GM12892 (cell line): ENCODE measurements at places on chromosomes 6 and 20.

- DNase-seq: no peak
These were observed 358.4 kb downstream of the CDH26 start for GRCh38 chr20:60316476-60317158.

DNA sequence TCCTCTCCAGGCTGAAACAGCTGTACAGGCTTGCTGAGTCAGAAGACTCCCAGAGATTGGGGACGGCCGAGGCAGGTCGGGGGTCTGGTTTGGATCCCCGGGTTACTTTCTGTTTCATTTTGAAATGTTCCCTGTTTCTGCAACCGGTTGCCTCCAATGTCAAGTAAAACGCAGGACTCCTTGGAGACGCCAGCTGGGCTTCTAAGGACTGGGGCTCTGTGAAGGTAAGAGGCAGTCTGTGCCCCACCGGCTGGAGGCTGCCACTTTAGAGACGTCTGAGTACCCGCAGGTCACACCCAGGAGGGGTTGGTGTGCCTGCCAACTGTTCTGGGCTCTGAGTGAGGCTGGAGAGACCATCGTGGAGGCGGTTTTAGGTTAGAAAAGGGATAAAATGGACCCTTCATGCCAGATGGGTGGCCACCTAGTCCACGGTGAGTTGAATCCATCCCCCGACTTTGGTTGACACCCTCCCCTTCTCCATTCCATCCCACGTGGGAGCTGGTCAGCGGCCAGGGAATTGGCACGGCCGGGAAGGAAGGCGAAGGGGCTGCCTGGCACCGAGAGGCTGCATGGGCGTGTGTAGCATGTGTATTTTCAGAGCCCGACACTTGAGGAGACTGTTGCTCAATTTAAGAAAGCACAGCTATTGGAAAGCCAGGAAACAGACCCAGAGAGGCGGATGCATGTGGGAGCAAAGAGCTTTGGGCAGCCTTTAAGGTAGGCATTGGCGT, 240.9 kb downstream of the PHACTR1 start:
- DNase-seq: peak; percentile 8

DNA sequence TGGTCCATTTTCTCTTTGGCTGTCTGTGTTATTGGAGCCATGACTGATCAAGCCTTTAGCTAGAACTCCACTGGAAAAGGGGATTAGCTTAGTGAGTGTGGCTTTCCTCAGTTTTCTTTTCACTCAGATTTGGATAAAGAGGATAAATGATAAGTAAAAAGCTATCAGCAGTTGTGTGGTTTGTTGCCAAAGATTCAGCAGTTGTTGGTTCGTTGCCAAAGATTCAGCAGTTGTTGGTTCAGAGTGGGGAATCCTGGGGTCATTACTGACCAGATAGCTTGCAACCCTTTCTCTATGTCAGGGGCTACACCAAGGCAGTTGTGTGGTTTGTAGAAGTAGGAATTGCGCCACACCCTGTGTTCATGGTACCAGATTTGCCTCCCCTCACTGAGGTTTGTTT, 107.7 kb upstream of the SCP2D1 start:
- no peak for DNase-seq

DNA sequence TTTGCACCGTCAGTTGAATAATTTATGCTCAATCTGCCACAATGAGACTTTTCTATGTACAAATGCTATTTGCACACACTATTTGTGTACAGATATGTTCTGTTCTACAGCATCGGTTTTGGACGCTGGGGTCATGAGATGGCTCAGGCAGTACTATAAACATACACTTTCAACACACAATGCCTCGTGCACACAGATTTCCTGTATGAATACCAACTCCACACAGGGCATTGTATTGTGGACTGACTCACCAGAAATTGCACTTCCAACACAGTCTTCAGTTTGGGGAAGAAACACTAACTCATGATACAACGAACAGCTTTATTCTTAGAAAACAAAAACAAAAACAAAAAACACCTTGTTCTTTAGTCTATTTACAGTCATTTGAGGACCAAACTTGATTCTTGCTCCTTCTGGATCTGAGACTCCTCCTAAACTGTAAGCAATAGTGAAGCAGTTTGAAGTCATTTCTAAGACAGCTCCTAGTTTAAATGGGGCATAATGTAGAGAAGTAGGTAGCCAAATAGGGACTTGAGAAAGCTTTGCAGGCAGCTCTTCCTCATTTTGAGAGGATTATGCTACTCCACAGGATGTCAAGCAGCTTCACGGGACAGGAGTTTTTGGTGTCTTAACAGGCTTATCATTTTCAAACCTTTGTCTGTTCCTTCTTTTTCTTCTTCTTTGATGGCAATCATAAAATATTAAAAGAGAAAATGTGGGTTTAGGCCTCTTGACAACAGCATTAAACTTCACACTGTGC, 33.7 kb downstream of the GJA10 start:
- DNase-seq: no peak

DNA sequence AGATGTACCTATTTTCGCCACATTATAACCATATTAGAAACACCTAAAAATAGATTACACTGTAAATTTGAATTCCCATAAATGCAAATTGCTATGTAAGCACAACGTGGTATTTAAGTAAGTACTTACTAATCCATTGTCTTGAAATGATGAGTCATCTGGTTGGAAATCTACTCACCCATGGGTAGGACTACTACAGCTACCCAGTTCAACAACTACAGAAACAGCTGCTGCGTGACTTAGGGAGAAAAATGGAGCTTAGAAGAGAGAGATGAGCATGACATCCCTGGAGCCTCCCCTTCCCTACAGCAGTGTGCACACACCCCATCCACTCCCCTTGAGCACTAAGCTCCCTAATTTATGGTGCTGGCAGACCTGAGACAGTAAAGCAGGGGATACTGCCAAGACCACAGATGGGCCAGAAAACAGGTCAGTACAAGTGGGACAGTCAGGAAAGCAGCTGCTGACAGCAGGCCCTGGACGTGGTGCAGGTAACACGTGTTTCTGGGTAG, 26.9 kb downstream of the RRAGD start:
- no peak for DNase-seq

DNA sequence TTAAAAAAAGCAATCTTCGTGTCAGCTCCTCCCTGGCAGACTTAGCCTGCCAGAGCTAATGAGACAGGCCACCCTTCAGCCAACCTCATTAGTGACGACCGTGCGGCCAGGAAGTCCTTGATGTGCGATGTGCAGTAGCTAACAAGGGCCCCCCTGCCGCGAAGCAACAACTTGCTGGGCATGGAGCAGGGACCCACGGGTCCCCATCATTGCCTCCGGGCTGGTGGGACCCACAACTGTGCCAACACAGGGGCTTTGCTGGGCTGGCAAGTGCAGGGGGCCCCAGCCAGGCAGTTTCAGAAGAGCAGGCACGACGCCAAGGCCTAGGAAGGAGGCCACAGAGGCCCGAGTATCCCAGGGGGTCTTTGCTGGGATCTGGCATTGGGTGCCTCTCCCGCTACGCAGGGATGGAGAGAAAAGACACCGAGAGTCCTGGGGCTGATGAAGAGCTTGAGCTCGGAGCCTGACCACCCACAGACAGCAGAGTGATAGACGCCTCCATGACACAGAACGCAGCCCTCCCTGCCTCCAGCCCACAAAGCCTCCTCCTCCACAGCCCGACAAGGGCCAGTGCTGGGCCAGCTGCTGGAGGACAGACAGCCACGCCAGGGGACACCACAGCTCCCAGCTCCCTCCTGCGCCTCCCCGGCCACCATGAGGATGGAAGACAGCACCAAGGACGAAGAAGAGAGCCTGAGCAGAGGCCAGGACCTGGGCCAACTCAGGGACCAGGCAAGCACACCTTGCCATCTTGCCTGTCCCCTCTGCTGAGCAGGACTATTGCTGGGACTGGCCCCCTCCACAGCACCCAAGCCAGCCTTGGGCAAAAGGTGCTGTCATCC, 96.6 kb downstream of the YTHDF1 start:
- no peak for DNase-seq

GRCh38 chr20:63895952-63896263, 982 bp downstream of the DNAJC5 start:
- DNase-seq: no peak
